ENCODE measurements at places on chromosomes 16 and 17.
A peak's percentile ranks its signal among the peaks of the same experiment; 100 is the strongest.

GRCh38 chr17:6675201-6675825 lies 23.8 kb downstream of the C17orf100 start:
- DNase-seq, result no peak

GRCh38 chr16:29290631-29291247 lies 115.8 kb downstream of the NPIPB11 start:
- DNase-seq, result no peak

DNA sequence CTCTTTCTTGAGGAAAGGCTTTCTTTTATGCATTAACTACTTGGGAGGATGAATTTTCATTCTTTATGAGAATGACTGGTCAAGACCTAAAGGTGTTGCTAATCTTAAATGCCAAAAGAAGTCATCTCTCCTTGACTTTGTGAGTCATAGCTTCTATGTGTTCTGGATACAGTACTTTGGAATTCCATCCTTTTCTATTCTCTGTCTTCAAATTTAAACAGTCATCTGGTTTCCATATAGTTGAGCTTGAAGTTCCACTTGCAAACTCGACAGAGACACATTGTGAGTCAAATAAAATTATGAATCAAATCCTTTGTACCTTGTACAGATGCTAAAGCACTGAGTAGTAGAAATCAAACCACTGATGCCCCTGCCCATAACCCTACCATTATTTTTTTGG lies 271.9 kb upstream of the PMFBP1 start:
- no peak for DNase-seq

- no peak for DNase-seq
Measured at GRCh38 chr16:86325895-86326294, 184.4 kb upstream of the FOXF1 start.

DNA sequence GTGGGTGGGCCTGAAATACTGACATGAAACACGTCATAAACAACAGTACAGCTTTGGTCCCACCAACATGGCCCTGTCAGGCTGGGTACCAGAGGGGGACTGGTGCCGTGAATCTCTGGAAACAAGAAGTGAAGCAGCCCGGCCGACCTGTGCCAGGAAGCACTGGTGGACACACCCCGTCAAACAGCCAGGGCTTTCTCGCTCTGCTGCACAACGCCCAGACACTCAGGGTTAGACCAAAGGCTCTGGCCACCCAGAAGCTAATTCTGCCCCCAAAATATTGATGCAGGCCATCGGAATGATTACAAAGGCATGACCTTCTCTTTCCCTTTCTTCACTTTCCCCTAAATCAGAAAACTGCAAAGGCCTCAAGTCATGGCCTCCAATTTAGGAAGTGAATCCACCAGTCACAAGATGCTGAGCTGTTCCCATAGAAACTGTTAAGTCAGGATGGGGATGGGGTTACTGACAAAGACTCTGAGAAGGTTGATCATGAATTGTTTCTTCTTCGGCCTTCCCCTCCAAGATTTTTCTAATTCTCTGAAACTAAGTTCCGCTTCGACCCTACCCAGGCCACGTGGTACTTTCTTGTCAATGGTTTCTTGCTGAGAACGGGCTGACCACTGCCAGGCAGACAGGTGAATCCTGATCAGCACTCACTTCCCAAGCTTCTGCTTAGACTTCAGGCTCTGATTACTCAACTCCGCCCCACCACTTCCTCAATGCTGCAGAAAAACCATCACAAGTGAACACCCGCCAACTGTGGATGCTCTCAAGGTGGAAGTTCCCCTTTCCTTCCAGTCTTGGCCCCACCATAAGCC lies 6.7 kb downstream of the PITPNA start:
- no peak for DNase-seq

GRCh38 chr17:75096082-75096625 lies 8.4 kb downstream of the SLC16A5 start:
- DNase-seq, result no peak

- peak; percentile 73 for DNase-seq
Measured at GRCh38 chr16:75053791-75054555, 55.1 kb downstream of the ZNRF1 start.

DNA sequence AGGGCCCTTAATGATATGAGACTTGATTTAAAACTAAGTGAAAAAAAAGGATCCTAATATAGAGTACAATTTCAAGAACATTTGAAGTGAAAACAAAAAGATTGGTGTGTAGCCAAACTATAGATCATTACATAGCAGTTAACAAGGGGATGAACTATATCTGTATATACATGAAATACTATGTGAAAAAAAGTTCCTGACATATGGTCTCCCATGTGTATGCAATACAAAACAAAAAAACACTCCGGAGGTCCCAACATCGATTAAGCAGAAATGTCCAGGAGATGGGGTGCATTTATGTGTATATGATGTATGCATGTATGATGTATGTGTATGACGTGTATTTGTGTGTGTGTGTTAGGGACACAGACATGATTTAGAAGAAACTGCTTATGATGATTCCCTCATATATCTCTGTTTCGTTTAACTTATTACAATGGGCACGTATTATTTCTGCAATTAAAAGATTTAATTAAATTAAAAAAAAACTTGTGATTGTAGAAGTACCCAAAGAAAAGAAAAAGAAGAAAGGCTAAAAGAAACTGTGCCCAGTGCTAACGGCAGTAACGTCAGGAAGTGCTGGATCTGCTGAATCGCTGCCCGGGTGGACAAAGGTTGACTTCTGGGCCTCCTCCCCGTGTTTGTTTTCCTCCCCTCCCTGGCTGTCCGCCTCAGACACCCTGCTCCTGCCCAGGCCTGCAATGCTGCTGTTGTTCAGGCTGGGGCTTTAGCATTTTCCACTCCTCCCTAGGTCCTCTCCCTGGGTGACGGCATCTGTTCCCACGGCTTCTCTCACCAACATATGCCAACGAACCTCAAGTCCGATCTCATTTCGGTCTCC lies 36.9 kb downstream of the TBX4 start:
- DNase-seq, result no peak

GRCh38 chr17:35725058-35725457 lies 6.4 kb upstream of the RASL10B start:
- no peak for DNase-seq

DNA sequence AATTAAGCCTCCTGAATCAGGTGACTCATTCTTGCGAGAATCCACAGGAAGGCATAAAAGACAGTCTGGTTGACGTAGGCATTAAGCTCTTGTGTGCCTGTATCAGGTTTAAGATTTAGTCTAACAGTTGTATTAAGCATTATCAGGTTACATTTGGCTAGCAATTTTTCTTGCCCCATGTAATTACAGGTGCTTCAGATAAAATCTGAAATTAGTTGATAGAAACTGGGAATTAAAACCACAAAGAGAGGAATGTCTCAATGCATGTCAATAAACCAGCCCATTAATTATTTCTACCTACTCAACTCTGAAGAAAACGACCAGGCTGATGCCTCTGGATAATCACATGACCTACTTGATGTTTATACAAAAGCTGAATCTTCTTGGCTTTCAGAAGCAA lies 217.2 kb downstream of the CA10 start:
- DNase-seq, result no peak

- no peak for DNase-seq
Measured at GRCh38 chr16:23141959-23142740, 7.1 kb downstream of the USP31 start.

DNA sequence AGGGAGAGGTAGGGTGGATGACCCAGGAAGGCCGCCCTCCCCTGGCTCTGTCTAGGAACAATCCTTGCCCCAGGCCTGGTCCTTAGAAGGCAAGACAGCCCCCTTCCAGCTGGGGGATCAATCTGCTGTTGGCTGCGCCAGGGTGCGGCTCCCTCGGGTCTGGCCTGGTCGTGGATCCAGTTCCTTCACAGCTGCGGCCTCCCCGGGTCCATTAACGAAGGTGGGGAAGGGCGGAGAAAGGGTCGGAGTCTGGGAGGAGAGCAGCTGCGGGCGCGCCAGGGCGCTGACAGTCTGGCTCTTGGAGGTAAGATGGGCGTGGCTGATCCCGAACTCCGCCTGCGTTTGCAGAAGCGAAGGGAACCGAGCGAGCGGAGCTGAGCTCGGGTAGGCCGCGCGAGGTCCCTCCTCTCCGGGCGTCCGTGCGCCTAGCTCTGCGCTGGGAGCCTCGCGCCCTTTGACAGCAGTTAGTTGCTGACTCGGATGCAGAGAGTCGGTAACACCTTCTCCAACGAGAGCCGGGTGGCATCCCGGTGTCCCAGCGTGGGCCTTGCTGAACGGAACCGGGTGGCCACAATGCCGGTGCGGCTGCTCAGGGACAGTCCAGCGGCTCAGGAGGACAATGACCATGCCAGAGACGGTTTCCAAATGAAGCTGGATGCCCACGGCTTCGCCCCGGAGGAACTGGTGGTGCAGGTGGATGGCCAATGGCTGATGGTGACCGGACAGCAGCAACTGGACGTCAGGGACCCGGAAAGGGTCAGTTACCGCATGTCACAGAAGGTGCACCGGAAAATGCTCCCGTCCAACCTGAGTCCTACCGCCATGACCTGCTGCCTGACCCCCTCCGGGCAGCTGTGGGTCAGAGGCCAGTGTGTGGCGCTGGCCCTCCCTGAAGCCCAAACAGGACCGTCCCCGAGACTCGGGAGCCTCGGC lies at the start of gene HSPB9:
TSS of gene HSPB9 (plus strand) at position 434 of the 933 bp plus-strand sequence. CDS start at position 481, 47 bp downstream.
- no peak for DNase-seq
